CD4-positive, alpha-beta T cell treated with Interleukin-6 for 4 hours (primary cell): ENCODE measurements at places on chromosomes 13 and 19.

GRCh38 chr19:13100031-13100588, 2.5 kb downstream of the LYL1 start:
- peak; percentile 67 for DNase-seq

- DNase-seq, result no peak
Measured at GRCh38 chr13:26494571-26495195, 62.8 kb upstream of the WASF3 start.

- DNase-seq, result no peak
Measured at GRCh38 chr19:11152318-11153062, 3.1 kb downstream of the SPC24 start.

GRCh38 chr13:31001647-31002046, 69.2 kb downstream of the TEX26 start:
- no peak for DNase-seq

DNA sequence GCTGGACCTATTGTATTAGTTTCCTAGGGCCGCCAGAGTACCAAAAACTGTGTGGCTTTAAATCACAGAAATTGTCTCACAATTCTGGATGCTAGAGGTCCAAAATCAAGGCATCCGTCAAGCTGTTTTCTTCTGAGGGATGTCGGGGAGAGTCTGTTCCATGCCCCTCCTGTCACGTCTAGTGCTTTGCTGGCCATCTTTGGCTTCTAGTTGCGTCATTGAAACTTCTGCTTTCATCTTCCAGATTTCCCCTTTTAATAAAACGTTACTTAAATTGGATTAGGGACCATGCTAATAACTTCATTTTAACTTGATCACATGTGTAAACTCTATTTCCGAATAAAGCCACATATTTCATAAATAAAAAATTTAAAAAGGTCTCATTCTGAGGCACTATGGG, 47.5 kb downstream of the TRPM4 start:
- DNase-seq, result no peak

DNA sequence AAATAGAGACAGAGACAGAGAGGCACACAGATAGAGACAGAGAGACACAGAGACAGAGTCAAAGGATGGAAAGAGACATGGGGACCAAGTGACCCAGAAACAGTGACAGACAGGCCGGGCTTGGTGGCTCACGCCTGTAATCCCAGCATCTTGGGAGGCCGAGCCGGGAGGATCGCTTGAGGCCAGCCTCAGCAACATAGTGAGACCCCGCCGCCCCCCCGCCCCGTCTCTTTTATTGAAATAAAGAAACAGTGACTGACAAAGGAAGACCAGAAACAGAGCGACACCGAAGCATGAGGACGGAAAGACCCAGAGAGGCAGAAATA, 848 bp upstream of the NECTIN2 start:
- DNase-seq, result no peak
